ENCODE measurements at places on chromosomes 11 and 22. TPM values are rescaled to one million over a fixed set of nuclear protein-coding genes. Genes with fewer than 3 reads are reported as not detected.

Gene NNMT
- total RNA-seq = 61.5 TPM

Gene C11orf21
- 2.3 TPM for total RNA-seq

DNA sequence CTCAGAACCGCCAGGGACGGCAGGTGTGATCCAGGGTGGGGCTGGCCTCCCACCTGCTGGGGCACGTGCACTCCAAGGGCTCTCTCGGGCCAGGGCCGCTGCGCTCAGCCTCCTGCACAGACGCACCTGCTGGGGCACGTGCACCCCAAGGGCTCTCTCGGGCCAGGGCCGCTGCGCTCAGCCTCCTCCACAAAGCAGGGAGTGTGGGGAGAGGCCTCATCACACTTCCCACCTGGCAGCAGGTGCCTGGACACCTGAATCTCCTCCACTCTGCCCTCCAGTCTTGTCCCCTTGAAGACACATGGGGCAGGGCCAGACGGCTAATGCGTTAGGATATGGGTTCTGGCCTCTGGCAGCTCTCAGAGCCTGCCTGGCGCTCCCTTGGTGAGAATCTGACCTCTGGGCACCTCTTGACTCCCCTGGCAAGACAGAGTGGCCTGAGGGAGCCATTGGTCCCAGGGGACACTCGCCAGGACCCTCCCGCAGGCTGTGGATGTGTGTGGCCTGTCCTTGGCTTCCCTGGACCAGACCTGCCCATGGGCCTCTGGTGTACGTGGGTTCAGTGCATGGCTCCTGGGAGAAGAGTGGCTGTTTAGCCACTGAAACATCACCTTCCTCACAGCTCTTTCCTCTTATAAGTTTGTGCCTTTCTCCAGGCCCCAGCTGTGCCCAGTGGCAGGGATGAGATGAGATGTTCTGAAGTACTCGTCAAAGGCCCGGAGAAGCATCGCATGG, 73.5 kb downstream of the BRD1 start:
- DNase-seq = no peak

Gene CLDN5
- total RNA-seq = 50.8 TPM

GRCh38 chr11:88355887-88356286, 18.4 kb upstream of the CTSC start:
- no peak for DNase-seq

Gene VSIG2
- 0.49 TPM for total RNA-seq

DNA sequence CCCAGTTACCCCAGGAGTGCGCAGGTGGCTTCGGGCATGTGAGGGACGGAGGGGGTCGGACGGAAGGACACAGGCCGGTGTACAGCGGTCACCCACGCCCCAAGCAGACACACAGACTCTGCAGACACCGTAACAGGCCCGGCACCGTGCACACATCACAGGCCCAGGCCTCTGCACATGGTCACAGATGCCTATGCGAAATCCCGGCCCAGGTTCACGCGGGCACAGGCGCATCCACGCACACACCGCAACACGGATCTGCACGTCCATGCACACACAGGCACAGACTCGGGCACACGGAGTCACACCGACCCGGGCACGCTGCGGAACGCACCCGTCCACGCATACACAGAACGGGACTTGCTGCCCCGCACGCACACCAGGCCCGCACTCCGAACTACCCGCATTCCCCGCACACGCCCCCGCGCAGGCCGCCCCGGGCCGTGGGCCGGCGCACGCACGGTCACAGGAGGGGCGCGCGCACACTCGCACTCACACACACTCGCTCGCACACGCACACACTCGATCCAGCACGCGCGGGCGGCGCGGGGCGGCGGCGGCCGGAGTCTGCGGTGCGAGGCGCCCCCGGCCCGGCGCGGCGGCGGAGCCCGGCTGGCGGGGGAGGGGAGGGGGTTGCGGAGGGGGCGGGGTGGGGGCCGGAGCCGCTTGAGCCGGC, at the start of gene MGAT3:
TSS of gene MGAT3 (plus strand) at position 491 of the 676 bp plus-strand sequence. CDS start 30,336 bp downstream, outside the sequence.
- no peak for DNase-seq

DNA sequence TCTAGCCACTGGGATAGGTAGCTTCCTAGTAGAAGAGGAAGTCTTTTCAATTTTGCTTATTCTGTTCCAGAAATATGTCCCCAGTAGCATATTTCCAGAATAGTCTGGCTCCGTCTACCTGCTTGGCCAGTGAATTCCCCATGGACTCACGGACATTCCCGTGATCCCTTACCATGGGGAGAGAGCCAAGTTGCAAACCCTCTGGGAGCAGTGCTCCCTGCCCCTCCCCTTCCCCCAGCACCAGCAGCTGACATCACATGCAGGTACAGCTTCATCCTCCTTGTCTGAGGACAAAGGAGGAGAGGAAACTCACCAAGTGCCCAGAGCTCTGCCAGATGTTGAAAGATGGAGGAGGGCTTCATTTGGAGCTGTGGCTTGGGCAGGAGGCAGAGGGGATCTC, 61.2 kb downstream of the GRAMD1B start:
- no peak for DNase-seq

DNA sequence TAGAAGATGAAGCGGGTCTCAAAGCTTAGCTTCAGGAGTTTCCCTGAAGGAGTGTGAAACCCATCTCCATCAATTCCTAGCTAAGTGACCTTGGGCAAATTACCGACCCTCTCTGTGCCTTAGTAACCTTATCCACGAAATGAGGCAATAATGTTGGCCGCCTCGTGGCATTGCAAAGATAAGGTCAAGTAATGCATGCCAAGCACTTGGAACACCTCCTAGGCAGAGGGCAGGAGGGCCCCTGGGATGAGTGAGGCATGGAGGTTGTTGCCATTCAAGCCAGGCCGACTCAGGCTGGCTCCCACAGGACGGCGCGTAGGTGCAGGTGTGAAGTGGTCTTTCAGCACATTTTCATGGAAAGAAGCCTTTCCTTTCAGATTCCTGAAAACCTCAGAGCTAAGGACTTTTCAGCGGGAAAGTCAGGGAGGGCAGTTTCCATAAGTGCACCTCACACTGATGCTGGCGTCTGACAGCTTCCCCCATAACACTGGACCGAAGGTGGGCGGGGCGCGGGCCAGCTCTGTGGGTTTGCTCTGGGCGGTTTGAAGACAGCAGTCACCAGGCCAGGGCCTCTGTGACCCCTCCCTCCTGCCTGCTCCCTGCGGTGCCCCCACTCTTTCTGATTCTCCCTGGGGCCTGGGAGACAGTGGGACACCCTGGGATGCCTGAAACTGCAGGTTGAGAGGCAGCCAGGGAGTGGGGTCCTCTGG, 25.2 kb downstream of the RPS6KA4 start:
- DNase-seq = no peak

DNA sequence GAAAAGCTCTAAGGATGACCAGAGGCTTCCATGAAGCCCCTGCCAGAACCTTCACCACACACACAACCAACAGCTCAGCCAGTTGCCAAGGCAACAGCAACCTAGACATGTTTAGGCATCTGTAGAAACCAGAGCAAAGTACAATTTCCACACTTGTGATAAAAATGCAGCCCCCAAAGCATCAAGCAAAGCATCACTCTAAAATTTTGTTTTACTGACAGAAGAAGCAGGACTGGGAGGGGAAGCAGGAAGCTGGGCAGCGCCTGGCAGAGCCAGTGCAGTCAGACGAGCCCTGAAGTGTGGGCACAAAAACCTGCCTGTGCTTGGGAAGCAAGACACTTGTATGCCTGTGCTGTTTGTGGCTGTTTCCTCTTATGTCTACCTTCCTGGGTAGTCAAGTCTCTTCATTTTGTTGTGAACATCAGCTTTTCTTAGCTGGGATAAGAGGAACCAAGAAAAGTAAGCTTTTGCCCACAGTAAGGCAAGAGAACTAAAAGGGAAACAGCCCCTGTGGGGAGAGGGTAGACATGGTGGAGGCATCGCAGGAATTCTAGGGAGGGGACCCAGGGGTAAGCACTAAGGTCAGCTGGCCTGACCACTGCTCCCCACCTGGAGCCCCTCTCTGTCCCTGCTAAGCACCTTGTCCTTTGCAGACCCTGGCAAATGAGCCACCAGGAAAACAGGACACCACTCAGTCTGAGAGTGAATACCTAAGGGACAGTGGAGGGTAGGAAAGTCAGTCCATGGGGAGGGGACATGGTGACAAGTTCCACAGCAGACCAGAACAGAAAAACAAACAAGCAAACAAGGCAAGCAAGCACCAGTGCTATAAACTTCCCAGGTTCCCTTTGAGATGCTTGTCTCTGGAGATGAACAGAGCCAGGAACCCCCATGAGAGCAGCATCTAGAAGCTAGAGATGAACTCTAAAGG, 13.4 kb downstream of the PACSIN2 start:
- peak; percentile 32 for DNase-seq

DNA sequence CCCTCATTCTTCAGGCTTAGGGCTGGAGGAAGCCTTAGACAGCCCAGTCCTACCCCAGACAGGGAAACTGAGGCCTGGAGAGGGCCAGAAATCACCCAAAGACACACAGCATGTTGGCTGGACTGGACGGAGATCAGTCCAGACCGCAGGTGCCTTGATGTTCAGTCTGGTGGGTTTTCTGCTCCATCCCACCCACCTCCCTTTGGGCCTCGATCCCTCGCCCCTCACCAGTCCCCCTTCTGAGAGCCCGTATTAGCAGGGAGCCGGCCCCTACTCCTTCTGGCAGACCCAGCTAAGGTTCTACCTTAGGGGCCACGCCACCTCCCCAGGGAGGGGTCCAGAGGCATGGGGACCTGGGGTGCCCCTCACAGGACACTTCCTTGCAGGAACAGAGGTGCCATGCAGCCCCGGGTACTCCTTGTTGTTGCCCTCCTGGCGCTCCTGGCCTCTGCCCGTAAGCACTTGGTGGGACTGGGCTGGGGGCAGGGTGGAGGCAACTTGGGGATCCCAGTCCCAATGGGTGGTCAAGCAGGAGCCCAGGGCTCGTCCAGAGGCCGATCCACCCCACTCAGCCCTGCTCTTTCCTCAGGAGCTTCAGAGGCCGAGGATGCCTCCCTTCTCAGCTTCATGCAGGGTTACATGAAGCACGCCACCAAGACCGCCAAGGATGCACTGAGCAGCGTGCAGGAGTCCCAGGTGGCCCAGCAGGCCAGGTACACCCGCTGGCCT, 641 bp downstream of the APOC3 start:
- DNase-seq = no peak

DNA sequence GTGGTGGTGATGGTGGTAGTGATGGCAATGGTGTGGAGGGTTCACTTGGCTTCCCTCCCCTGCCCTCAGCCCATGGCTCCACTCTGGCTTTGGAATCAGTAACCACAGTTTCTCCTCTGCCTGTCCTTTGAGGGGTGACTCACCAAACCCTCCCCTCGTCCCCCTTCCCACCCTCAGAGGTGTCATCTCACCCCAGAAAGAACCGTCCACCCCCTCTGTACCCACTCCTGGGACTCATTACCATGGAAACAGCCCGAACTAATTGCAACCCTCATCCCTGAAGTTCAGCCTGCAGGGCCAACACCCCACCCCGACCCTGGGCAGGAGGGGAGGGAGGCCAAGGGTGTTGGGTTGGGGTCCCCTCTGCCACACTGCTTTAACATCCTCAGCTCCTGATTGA, 26.6 kb downstream of the PHLDB1 start:
- DNase-seq = no peak

- no peak for DNase-seq
Measured at GRCh38 chr22:48804811-48805301, 1022.8 kb downstream of the BRD1 start.

- DNase-seq = no peak
Measured at GRCh38 chr11:29495676-29496075, 521.2 kb downstream of the KCNA4 start.

Gene GLYAT
- not detected for total RNA-seq
